ENCODE measurements at places on chromosomes 2 and 18.

DNA sequence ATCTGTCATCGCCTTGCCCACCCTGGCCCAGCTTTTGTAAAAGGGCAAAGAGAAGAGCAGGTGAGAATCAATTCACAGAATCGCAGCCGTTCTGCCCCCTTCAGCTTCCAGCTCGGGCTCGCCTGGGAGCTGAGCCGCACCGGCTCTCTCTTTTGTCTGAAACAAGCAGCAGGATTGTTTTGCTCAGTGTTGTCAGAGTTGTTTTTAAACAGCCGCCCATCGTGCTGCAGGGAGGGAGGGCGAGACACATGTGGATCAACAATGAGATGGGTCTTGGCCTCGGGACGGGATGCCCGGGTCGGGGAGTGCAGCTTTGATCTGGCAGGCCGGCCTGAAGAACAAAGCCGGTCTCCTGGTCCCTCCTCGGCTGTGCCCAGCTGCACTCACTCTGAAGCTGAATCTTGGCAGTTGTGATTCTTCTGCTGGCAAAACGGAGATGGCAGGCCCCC is 39.7 kb upstream of the HDAC4 start:
- no peak for DNase-seq

GRCh38 chr2:33436083-33436482 is 40.4 kb upstream of the RASGRP3 start:
- peak; percentile 83 for DNase-seq

DNA sequence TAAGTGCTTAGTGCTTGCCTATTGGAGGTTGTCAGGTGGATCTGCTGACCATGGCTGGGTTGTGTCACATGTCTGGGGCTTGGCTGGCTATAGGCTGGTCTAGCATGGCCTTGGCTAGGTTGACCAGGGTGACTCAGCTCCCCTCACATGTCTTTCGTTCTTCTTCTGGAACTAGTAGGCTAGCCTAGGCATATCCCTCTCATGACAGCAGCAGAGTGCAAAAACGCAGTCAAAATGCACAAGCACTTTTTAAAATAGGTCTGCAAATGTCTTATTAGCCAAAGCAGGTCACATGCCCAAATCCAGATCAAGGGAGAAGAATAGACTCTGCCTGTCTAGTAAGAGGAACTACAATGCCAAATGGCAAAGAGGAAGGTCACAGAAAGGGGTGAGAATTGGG is 179.7 kb upstream of the ACVR2A start:
- DNase-seq, result no peak

DNA sequence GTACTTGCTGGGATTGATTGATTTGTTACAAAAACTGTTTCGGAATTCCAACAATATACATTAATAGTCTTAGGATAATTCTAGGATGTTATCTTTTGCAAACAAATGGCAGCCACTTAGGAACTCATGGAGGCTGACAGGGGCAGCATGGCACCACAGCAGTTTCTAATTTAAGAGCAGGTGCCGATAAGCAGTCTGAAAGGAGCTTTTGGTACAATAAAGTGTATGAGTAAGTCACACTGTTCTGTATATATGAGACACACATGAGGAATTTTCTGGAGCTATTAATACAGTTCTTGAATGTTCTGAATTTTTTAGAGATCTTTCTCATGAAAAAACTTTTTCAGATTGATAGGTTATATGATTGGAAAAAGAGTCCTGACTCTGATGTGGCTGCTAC is 52.2 kb downstream of the EIF5B start:
- no peak for DNase-seq

DNA sequence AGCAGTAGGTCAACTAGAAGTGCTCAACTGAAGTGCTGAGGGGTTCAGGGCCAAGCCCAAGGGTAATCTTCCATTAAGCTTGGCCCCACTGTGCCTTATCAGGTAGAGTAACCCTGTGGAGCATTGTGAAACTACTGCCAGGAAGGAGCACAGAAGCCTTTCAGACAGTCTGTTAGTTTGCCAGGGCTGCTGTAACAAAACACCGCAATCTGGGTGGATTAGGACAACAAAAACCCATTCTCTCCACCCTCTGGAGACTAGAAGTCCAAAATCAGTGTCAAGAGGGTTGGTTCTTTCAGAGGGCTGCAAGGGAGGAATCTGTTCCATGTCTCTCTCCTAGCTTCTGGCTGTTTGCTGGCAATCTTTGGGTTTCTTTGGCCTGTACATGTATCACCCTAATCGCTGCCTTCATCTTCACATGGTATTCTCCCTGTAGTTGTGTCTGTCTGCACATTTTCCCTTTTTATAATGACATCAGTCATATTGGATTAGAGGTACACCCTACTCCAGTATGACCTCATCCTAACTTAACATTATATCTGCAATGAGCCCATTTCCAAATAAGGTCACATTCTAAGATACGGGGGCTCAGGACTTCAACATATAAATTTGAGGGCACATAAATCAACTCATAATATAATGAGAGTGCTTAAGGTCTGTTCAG is 21.2 kb downstream of the VIT start:
- no peak for DNase-seq

DNA sequence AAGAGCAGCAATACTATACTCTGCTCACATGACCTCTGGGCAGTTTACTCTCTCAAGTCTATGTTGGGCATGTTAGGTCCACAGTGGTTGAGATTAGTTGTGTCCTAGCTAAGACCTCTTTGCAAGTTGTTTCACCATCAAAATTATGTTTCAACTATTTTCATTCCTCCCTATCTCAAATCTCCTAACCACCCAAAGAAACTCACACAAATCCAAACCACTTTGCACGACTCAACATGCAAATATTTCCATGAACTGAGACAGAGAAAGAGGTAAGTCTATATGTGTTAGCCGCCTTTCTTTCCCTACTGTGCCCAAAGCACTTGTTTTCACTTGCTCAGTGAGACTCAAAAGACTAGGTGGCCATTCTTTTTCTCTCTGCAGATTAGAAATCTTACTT is 546.8 kb downstream of the TNS1 start:
- no peak for DNase-seq

GRCh38 chr2:10385933-10386773 is 62.0 kb downstream of the ODC1 start:
- DNase-seq, result no peak

GRCh38 chr2:102803041-102803896 is 41.4 kb downstream of the TMEM182 start:
- no peak for DNase-seq

GRCh38 chr2:182642328-182642727 is 73.7 kb upstream of the DNAJC10 start:
- DNase-seq, result no peak

- no peak for DNase-seq
Observed at GRCh38 chr2:233745073-233745755, 14.9 kb upstream of the UGT1A1 start.

GRCh38 chr2:218961651-218962570 is 2.4 kb downstream of the CDK5R2 start:
- no peak for DNase-seq

DNA sequence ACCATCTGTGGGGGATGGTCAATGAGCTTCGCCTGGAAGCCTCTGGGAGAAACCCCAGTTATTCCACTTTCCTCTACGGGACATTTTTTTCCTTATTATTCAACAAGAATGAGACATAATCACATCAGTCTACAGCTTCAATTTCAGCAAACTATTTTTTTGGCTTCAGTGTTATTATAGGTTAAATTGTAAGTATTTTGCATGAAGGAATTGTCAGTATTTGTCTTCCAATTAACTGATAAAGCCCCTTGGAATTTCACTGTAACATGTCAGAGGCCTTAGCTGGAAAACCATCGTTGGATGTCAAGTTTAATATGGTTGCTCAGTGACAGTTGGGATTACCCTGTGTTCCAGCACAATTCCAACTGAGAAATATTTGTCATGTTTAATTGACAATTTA is 480.9 kb upstream of the CHST9 start:
- no peak for DNase-seq

DNA sequence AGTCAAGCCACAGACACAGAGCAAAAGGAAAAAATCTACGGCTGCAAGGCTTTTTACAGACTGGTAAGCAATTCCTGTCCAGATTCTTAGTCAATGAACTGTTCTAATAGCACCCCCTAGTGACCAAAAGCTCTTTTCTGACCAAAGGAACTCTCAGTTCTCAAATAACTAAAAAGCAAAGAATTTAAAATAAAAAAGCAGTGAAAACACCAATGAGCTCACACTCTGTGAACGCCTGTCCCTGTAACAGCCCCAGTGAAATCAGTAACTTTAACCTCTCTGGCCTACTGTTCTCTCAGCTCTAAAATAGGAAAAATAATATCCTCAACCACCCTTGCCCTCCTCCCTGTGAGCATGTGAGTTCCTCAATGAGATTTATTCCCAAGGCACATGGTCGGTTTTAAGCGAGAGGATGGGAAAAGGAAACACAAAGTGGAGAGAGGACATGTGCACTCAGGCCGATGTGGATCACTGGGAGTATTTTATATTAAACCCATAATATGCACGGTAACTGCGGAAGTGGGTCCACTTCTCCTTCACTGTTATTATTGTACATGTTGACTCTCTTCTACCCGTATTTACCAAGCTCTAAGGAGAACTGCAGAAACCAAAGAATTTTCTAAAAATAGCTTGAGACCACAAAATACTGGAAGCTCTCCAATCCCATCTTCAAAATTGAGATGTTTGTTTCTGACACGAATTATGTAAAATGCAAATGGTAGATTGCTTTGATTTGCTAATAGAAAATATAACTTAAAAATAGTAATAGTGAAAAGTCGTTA is 128.5 kb downstream of the STK39 start:
- peak; percentile 76 for DNase-seq

GRCh38 chr2:223108351-223109050 is 56.5 kb downstream of the KCNE4 start:
- no peak for DNase-seq

DNA sequence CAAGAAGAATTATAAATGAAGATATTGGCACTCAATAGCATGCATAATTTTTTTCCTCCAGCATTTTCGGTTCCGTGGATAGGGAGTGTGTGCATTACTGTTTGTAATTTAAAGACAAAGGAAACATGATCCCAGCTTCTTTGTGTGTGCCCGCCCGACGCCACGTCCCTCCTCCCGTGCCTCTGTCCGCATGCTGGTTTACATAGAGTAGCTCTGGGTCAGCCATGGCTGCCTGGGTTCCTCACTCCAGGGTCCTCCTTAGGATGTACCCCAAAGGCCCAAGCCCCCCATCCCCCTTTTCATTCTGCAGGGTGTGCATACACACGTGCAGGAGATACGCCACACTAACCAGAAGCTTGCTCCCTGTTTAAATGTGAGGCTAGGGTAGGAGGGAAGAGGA is 214.7 kb downstream of the KLHL29 start:
- no peak for DNase-seq

- no peak for DNase-seq
Observed at GRCh38 chr18:23204589-23205235, 69.4 kb downstream of the CABLES1 start.

GRCh38 chr2:174648896-174649295 is 51.3 kb upstream of the WIPF1 start:
- DNase-seq, result no peak

- peak; percentile 32 for DNase-seq
Observed at GRCh38 chr18:9401176-9401575, 66.6 kb downstream of the TWSG1 start.

DNA sequence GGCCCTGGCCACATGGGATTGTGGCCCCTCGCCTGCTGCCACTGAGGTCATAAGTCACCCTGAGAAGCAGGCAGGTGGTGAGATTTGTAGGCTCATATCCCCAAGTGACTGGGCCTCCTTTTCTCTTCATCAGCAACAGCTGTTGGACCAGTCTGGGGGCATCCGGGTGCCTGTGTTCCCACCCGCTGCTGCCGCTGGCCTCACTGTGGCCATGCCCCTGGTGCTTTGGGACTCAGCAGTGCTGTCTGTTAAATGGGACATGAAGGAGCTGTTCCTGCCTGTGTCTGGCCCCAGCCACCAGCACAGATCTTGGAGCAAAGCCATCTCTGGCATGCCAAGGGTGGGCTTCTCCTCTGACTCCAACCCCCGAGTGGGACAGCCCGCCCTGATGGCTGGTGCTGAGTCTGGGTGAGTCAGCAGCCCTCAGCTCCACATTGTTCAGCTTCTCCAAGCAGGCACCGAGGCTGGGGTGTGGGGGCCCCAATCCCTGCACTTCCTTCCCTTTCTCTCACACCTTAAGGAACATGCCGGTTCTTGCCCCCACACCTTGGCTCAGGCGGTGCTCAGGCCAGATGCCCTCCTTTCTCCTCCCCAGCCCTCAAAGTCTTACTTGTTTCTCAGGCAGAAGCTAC is 207.9 kb downstream of the GLI2 start:
- no peak for DNase-seq

GRCh38 chr18:5895299-5895875 is at the start of gene TMEM200C:
Gene TMEM200C, minus strand, starts transcription at chr18:5895522. Its CDS starts 3,459 bp downstream, at chr18:5892063.
- no peak for DNase-seq

GRCh38 chr18:60092073-60092472 is 192.3 kb downstream of the PMAIP1 start:
- no peak for DNase-seq

- no peak for DNase-seq
Observed at GRCh38 chr2:159617646-159618045, 1.3 kb upstream of the BAZ2B start.

DNA sequence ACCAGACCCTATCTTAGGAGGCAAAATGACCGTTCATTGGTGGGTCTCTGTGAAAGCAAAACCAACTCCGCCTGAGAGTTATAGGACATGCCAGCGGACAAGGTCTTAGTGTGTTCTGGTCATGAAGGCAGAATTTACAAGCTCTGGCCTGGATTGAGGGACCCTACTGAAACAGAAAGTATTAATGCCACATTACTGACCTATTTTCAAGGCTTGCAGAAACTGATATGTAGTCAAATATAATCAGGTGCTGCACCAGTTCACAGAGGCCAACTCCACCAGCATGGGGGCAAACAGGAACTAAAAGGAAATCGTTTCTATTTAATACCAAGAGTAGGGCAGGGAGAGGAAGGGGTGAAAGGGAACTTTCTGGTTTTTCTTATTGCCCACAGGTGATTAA is 19.7 kb downstream of the TYMS start:
- DNase-seq, result no peak

GRCh38 chr2:128774320-128775216 is 455.9 kb upstream of the HS6ST1 start:
- DNase-seq, result no peak

DNA sequence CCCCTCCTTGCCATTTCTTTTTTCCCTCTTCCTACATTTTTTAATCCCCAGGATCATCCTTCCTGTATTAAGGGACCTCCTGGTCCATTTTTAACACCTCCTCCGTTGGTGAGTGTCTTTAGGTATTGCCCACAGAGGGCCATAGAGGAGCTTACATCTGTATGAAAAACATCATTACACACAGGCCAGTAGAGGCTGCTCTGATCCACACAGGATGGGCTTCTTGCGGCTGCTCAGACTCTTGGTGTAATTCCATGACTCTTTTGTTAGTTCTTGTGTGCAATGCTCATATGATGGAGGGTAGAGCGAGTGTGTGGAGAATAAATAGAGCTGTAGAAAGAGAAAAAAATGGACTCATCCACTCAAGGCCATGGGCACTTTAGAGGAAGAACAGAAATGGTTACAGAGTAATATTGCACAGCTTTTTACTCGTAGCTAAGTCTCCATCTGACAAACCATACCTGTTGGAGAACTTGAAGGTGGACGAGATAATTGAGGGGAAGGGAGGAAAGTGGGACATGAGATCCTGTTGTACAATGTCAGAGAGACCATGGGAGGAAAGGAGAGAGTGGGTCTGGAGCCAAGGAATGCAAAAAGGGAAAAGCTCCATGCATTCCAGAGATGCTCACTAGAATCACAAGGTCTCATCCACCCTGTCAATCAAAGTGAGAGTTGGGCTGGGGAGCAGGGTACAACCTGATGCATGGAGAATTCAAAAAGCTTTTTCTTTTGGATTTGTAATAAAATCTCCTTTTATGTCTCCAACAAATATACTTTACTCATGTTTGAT is 129.7 kb upstream of the TNP1 start:
- DNase-seq, result no peak

- no peak for DNase-seq
Observed at GRCh38 chr2:12005886-12006681, 259.7 kb downstream of the LPIN1 start.

Measured in kidney capillary endothelial cell (primary cell).